Left hindlimb (tissue), 1 donor: ENCODE measurements at places on chromosomes 11 and 22.
A peak's percentile ranks its signal among the peaks of the same experiment; 100 is the strongest.

GRCh38 chr22:18970948-18971315, 34.8 kb upstream of the PRODH start:
- no peak for DNase-seq

DNA sequence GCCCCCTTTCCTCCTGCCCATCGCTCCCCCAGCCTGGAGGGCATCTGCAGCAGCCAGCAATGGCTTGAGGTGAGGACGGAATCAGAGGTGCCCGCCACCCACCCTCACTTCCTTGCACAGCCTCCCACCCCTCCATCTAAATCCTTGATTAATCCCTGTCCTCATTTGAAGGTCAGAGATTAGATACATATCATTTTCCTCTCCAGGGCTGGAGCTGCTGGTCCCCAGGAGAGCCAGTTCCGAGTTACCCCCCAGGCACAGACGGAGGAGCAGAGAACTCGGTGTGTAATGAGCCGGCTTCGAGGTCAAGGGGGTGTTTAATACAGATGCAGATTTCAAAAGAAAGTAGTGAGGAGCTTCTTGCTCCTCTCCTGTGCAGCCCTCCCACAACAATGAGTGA, 542.1 kb downstream of the MN1 start:
- DNase-seq, result no peak

DNA sequence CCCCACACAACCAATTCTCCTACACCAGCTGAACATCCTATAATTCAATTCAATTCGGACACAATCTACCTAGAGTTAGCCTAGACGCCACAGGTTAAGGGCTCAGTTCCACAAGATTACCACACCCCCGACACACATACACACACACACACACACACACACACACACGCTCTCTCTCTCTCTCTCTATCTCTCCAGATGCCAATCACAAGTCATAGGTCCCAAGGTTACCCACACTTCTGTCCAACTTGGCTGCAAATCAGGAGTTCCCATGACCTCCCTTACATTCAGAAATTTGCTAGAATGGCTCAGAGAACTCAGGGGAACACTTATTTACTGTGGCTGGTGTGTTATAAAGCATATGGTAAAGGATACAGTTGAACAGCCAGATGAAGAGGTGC, 204.0 kb downstream of the DBX1 start:
- no peak for DNase-seq

DNA sequence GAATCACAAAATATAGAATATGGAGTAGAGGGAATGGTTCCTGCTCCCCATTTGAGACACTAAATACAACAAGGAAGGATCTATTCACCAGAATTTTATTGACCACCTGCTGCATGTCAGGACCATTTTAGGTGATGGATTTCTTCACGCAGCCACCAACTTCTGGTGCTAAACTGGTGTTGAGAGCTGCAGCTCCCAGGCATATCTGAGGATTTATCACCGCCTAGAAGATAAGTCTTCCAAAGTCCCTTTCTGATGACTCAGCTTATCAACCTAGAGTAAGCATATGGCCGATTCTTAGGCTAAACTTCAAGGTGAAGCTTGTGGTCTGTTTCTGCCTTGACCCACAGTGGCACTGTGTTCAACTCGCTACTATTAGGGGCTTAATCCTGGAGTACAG, 6.7 kb downstream of the DDI1 start:
- no peak for DNase-seq

- peak; percentile 35 for DNase-seq
Measured at GRCh38 chr11:109422870-109423465, 978 bp downstream of the C11orf87 start.

GRCh38 chr11:109043315-109043714, 378.4 kb downstream of the DDX10 start:
- no peak for DNase-seq

- DNase-seq, result no peak
Measured at GRCh38 chr11:65937766-65938165, 7.5 kb upstream of the TSGA10IP start.

DNA sequence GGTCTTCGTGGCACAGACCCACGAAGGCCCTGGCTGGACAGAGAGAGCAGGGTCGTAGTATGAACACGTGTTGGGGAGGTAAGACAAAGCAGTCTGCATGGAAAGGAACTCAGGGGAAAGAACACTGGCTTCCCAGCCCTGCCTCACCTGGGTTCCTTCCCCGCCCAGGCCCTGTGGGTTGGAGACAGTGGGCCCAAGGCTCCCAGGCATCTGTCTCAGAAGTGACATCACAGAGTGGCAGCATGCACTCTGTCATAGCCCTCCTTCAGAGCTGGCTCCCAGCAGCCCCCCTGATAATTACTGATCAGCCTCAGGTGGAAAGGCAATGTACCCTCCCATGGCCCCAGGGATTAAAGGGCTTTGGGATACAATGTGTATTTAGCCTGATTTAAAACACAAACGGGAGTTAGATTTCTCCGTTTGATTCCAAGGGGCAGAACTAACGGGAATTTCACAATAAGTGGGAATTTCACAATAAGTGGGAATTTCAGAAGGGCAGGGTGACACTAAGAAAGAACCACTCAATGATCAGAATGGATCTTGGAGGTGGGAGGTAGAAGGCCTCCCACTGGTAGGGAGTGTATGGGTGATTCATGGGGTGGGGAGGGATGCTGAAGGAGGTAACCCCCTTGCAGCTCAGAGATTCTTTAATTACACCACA, 65.1 kb downstream of the SLC22A12 start:
- no peak for DNase-seq

DNA sequence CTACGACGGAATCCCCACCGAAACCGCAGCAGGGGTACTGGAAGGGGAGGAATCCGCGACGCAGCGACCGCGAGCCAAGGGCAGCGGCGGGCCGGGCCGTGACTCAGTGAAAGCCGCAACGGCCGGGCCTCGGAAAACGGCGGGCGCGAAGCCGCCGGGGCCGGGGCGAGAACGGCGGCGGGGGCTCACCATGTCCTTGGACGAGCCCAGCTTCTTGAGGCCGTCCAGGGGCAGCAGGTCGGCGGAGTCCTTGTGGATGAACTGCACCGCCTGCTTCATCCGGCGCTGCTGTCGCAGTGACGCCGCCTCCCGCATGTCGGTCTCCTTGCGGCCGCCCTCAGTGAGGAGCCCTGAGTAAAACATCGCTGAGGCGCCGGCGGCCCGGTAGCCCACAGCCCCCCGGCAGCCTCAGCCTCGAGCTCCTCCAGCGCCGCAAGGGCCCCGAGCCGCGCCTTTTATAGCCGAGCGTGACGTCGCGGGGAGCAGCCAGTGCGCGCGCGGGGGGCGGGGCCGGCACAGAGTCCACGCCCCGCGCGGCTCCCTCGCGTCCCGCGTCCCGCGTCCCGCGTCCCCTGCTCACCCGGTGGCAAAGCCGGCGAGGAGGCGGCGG, at the start of gene NRIP3:
TSS of gene NRIP3 (minus strand) at position 429 of the 610 bp plus-strand sequence. CDS start at position 363, 66 bp downstream.
- peak; percentile 69 for DNase-seq

GRCh38 chr22:25451480-25452114, 112.9 kb upstream of the GRK3 start:
- DNase-seq, result no peak

DNA sequence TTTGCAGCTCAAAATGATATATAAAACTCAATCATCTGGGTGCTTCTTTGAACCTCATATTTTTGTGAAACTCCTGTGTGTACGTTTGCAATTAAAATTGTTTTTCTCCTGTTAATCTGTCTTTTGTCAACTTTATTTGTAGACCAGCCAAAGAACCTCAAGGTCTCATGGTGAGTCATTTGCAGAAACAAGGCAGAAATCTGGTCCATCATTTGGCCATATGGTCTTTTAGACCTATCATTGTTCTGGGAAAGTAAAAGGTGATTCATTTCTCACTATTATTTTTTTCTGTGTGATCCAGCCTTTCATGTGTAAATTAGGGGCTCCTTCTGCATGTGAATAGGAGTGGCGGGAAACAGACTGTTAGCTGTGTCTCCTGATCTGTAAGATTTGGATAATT, 399.1 kb upstream of the DDI1 start:
- no peak for DNase-seq

GRCh38 chr11:7430496-7430895, 54.8 kb upstream of the OLFML1 start:
- no peak for DNase-seq

GRCh38 chr11:127971448-127971847, 615.9 kb downstream of the ETS1 start:
- no peak for DNase-seq

- DNase-seq, result no peak
Measured at GRCh38 chr11:13015753-13016152, 6.6 kb downstream of the RASSF10 start.

GRCh38 chr11:74776546-74776945, 27.9 kb downstream of the RNF169 start:
- no peak for DNase-seq

DNA sequence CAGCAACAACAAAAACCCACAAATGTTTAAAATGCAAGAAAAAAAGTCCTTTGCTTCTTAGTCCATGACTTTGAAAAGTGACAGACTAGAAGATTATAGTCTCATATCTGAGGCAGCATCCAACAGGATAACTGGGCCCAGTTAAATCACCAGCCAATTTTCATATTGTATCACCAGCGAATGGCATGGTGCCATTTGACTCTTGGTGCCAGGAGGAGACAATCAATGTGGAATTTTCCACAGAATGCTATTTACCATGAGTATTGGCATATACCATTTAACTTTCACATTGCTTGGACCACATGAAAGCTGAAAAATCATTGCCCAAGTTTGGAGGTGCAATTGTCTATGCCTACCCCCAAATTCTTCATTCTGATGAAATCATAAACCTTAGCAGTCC, 255.5 kb downstream of the TENM4 start:
- DNase-seq, result no peak

- no peak for DNase-seq
Measured at GRCh38 chr11:125842321-125842948, 9.3 kb downstream of the PATE4 start.

DNA sequence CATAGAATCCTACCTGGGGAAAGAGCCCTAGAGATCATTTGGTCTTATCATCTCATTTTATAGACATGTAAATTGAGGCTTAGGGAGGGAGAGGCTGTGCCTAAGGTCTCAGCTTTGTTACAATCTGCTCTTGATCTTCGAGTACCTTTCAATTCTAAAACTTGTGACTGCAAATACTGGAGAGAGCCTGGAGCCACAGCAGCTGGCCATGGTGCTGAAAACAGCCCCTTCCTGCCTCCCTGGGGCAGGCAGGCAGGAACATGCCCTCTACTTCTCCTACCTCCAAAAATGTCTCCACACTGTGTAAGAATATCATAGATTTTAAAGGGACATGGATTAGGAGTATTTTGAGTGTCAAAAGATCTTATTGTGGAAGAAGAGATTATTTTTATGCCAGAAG, 52.2 kb downstream of the C22orf42 start:
- DNase-seq, result no peak

DNA sequence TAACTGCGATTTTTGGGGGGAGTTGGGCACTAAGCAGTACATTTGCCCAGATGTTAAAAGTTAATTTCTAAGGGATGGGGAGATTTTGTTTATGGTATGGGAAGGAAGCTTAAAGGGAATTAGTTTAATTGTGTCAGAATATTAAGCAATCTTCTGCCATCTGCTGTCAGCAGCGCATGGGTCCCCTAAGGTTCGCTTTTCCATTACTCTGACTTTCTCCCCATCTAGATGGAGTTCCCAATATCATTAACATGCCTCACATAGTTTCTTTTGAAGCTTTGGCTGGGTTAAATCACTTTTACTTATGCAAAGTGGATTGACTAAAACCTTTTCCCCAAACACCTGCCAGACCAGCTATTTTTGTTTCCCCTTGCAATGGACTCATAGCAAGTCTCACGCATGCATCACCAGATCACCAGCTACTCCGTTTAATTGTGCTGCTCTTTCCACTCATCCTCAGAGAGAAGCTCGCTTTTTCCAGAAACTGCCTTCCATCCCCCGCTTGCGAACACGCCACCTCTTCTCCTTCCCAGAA, 172.7 kb downstream of the FAT3 start:
- no peak for DNase-seq

GRCh38 chr22:17283423-17283822, 64.2 kb upstream of the ADA2 start:
- no peak for DNase-seq

DNA sequence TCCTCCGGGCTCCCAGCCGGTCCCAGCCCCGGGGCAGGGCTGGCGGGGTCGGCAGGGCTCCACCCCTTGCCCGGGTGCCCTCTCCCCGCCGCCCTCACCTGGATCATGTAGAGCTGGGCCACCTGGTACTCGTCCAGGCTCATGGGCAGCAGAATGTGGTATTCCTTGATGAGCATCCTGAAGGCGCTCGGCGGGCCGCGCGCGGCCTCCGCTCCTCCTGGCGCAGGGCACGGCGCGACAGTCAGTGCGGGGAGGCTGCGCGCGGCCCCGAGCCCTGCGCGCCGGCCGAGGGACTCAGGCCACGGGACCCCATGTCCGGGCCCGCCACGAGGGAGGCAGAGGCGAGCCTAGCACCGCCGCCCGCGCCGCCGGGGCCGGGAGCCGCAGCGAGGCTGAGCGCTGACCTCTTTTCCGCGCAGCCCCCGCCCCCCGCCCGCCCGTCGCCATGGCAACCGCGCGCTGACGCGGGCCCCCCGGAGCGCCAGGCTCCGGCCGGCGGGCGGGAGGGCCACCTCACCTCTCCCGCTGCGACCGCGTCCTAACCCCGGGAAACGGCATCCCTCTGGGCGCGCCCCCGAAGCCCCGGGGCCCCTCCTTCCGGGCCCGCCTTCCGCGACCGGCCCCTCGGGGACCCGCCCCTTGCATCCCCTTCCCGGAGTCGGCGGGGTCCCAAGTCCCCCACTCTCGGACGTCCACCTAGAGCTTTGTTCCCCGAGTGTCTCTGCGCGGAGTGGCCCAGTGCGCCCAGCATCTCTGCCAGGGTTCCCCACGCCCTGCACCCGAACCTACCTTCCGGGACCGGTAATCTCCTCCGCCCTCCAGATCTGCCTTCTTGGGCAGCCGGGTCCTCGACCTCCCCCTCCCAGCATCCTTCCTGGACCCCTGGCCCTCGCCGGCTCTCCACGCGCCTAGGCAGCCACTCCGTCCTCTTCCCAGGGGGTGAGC, 886 bp downstream of the PITPNM1 start:
- no peak for DNase-seq

- DNase-seq, result no peak
Measured at GRCh38 chr11:44601471-44602370, 36.3 kb downstream of the CD82 start.

GRCh38 chr11:64330888-64331287, 9.1 kb upstream of the CCDC88B start:
- no peak for DNase-seq

GRCh38 chr11:35932681-35933319, 11.1 kb upstream of the LDLRAD3 start:
- DNase-seq, result no peak

- DNase-seq, result peak; percentile 84
Measured at GRCh38 chr11:79437278-79437980, 3.4 kb downstream of the TENM4 start.

DNA sequence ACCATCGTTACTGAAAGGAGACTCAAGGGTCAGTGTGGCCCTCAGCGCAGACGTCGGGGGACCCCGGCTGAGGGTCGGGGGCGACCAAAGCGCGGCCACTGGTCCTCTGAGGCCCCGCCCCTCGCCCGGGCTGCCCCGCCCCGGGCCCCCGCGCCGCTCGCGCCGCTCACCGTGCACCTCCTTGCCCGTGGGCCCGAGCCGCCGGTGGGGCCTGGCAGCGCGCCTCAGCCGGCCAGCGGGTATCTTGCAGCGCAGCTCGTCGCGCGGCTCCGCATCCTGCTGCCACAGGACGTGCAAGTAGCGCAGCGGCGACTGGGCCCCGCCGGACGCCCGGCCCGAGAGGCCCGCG, 419 bp downstream of the ANKRD54 start:
- no peak for DNase-seq

GRCh38 chr11:62715150-62716130, 8.0 kb downstream of the GNG3 start:
- DNase-seq, result no peak

- no peak for DNase-seq
Measured at GRCh38 chr22:33952776-33953175, 32.5 kb upstream of the LARGE1 start.

GRCh38 chr11:31814176-31814868, 3.2 kb upstream of the PAX6 start:
- no peak for DNase-seq
